Trophoblast cell (in vitro differentiated cells and primary cell): ENCODE measurements at places on chromosomes 7 and 10.

DNA sequence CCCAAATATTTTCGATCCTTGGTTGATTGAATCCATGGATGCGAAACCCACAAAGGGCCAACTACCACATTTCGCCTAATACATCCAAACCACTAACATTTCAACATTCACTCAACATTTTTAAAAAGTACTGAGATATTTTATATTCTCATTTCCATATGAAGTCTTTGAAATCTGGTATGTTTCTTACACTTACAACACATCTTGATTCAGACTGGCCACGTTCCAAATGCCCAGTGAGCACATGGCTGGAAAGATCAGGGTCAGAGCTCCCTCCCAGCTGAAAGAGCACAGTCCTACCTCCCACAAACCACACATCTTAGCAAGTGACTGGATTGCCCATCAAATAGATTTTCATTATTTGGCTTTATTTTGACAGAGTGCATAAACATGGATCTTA lies 18.9 kb downstream of the NCAPG2 start:
- no peak for DNase-seq

- no peak for DNase-seq
Observed at GRCh38 chr7:98868450-98868849, 1.4 kb downstream of the TMEM130 start.

DNA sequence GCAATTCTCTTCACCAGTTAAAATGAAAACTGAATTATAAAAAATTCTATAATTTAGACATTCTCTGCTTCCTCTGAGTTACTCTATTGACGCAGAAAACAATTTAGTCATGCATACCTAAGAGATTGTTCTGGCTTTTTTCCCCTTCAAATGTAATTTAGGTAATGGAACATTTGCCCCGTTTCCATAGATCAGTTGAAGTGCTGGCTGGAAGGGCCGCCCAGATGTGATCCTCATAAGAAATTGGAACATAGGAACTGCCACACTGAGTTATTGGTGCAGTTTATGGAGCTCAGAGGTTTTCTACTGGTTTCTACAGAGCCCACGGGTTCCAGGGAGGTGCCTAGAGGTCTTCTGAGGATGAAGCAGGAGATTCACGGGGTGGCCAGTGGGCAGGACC lies 581.7 kb downstream of the SDK1 start:
- no peak for DNase-seq

DNA sequence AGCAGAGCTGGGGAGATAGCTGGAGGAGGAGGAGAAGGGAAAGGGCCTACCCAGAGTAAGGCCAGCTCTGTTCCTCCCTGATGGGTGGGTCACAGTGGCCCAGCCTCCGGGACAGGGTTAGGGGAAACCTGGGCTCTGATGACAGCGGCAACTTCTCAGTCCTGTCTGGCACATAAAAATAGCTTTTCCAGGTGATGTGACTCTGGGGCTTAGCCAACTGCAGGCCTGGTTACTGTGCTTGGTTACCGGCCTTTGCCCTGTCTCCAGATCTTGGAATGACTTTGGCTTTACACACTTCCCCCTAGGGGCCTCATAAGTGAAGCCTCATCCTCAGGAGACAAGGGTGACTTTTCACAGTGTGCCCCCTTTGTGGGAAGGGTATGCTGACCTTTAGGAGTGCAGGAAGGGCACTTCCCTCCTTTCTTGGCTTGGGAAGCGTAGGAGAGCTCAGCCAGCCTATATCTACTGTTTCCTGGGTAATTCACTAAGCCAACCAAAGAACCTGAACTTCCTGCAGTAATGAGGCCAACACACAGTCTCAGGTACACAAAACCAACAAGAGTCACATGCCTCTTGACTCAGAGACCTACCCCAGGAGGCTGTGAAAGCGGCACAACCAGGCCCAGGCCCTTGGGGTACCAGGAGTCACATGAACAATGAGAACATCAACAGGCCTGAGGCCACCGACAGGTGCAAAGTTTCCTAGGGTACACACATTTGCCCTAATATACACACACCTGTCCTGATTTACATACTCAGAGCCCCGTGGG lies 11.7 kb upstream of the HILPDA start:
- DNase-seq, result no peak

GRCh38 chr7:76383089-76383944 lies 24.5 kb upstream of the YWHAG start:
- peak; percentile 27 for DNase-seq

DNA sequence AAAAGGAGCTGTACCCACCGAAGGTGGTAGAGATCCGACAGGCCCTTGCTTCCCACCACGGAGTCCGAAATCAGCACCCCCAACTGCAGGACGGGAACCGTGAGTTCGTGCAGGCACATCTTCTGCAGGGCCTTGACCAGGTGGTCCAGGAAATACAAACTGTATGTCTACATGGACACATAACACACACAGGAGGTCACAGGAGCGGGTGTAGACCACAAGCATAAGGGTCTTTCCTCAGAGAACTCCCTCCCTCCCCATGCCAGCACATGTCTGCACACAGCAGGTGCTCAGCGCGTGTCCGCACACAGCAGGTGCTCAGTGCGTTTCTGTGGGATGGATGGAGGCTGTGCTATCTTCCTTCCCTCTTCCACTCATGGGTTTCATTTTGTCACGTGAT lies 69.7 kb downstream of the CFAP46 start:
- no peak for DNase-seq

DNA sequence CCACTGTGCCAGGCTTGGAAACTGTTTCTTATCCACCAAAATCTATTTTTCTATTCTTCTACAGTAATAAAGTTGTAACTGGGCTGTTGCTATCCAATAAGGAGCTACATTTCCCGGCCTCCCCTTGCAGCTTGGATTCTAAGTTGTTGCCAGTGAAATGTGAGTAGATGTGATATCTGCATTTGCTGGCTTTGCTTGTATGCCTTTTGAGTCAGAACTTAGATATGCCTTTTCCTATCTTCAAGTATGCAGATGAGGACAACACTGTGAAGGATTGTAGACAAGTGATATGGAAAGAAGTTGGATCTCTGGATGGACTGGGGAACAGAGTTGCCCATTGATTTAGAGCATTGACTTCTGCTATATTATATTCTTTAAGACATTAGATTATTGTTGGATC lies 236.9 kb downstream of the REEP3 start:
- DNase-seq, result no peak

DNA sequence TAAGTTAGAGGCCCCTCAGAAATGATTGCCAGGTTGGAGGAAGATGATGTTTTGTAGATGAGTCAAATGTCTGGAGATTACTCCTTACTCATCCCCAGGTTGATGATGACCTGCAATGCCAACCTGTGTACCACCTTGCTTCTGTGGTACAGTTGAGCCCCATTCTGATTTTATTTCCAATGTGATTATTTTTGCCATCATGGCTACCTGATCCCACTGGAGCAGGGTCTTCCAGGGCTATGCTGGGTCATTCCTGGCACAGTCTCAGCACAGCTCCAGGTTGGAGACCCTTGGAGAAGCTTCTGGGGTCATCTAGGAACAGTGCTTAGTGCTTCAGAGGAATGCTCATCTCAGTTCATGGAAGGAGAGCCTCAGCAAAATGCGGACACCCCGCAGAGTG lies 34.3 kb downstream of the LRRC18 start:
- DNase-seq, result no peak

DNA sequence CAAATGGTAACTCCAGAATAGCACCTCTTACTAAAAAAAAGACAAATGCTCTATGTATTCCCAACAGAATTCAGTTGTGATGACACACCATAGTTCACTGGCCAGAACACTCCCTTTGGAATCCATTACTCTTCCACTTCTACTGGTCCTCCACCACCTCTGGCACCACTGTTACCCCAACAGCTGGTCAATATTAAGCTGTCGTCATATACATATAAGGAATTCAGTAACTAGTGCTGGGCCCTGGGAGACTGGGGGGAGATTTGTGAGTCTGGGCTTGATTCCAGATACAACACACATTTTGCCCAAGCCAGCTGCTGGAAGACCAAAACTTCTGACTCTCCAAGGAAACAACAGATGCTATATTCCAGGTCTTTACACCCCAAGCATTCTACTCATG lies 26.0 kb upstream of the ITGA8 start:
- DNase-seq, result no peak

- DNase-seq, result no peak
Observed at GRCh38 chr7:7772397-7772821, 54.0 kb upstream of the RPA3 start.

DNA sequence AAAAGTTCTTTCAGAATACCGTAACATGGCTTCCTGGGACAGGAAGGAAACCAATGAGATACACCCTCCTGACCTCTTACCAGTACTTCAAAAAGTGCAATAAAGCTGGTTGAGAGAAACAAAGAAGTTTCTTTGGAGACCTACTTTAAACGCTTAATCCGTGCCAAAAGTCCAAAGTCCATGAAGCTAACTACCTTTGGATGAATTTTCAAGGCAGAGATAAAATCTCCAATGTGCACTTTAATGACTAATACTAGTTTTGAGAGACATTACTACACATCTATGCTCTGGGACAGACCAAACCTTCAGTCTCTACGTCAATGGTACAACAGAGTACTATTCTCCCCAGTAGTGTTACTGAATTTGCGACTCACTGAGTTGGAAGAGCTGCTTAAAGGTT lies 46.1 kb downstream of the UBE2H start:
- DNase-seq, result peak; percentile 64

DNA sequence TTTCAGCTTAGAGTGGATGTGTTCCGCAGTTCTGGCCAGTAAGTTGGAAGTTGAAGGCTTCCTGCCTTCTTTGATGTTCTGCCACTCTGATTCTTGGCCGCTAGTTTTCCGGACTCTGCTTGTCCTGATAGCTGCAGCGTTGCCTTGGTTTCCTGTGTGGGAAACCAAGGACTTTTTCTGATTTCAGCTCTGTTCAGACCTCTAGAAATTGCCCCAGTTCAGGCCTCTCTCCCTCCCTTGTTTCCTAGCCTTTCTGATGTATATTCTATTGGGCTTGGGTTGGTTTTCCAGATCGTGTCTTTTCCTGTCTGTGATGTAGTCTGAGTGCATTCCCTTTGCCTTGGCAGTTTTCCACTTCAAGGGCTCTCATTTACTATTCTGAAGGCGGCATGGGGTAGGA lies 318.7 kb downstream of the BBS9 start:
- no peak for DNase-seq
